ENCODE measurements at places on chromosomes 6 and 20.

DNA sequence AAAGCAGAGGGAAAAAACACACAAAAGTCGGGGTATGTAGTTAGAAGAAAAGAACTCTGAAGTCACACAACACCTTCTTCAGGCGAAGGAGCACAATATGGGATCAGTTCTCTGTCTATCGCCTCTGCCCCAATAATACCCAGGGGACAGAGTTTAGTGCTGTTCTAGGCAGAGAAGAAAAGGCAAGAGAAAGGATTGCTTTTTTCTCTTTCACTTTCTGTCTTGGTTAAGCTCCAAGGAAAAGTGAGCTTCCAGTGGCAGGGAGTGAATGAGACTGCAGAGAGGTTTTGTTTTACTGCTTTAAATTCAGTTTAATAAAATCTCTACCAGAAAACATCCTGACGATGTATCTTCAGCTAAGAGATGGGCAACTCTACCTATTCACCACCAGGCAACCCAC, 86.6 kb upstream of the STXBP5 start:
- DNase-seq: no peak

- no peak for DNase-seq
Measured at GRCh38 chr6:2307799-2308198, 62.4 kb upstream of the GMDS start.

GRCh38 chr6:10690651-10691445, 3.6 kb downstream of the C6orf52 start:
- no peak for DNase-seq

GRCh38 chr6:158272324-158272723, 39.9 kb upstream of the TULP4 start:
- DNase-seq: no peak

- no peak for DNase-seq
Measured at GRCh38 chr6:130190701-130191690, 31.8 kb downstream of the SAMD3 start.

GRCh38 chr6:115064680-115065079, 721.9 kb upstream of the HS3ST5 start:
- DNase-seq: no peak

DNA sequence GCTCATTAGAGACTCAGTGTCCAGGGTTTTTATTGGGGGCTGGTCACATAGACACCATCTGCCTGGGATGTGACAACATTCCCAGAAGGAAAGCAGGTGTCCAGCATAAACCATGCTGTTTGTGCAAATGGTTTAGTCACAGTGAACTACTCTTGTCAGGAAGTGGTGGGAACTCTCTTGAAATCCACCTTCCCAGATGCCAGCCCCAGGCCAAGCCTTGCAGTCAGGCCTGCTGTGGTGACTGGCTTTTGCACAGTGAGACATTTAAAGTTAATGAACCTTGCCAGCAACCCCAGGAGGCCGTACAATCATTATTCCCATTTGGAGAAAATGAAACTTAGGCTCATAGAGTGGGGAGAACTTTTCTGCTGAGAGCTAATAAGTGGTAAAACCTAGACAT, 242.5 kb upstream of the KCNG1 start:
- DNase-seq: no peak

DNA sequence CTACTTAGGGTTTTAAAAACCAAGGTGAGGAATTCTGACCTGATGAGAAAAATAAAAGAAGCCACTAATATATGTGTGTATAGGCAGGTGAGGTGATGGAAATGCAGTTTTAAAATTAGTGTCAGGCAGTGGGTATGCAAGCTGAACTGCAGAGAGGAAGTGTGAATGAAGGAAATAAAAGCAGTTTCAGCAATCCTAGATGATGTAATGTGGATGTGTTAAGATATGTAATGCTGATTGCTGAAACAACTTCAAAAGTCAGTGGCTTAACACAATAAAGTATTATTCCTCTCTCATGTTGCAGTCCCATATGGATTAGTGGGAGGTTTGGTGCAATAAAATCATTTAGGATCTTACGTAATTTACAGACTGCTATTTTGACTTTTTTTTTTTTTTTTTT, 119.9 kb upstream of the ASCC3 start:
- no peak for DNase-seq

GRCh38 chr6:142500250-142500786, 198.5 kb downstream of the ADGRG6 start:
- DNase-seq: no peak

- peak; percentile 96 for DNase-seq
Measured at GRCh38 chr6:37819177-37819801, at the start of gene ZFAND3. Gene ZFAND3 (plus strand): TSS chr6:37819727. CDS start chr6:37819946, 219 bp downstream.

GRCh38 chr20:46715292-46715756, 5.9 kb downstream of the SLC2A10 start:
- DNase-seq: no peak

DNA sequence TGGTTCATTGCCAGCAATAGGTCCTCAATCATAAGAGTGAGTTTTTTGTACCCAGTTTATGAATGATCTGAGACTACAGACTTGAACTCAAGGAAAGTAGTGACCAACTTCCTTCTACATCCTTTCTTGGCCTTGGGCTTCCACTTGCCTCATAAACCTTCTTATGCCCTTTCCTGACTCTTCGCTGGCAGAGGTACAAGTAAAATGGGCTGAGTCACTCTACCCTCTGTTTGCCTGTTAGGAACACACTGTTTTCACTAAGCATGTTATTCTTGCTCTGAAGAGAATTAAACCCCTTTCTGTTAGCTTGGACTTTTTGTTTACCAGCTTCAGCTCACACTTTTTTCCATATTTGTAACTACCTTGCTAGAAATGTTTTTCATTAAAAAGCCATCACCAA, 74.4 kb downstream of the PKHD1 start:
- no peak for DNase-seq

- DNase-seq: no peak
Measured at GRCh38 chr20:54651252-54651651, 175.9 kb downstream of the DOK5 start.

GRCh38 chr6:143021543-143021942, 39.1 kb upstream of the AIG1 start:
- no peak for DNase-seq

DNA sequence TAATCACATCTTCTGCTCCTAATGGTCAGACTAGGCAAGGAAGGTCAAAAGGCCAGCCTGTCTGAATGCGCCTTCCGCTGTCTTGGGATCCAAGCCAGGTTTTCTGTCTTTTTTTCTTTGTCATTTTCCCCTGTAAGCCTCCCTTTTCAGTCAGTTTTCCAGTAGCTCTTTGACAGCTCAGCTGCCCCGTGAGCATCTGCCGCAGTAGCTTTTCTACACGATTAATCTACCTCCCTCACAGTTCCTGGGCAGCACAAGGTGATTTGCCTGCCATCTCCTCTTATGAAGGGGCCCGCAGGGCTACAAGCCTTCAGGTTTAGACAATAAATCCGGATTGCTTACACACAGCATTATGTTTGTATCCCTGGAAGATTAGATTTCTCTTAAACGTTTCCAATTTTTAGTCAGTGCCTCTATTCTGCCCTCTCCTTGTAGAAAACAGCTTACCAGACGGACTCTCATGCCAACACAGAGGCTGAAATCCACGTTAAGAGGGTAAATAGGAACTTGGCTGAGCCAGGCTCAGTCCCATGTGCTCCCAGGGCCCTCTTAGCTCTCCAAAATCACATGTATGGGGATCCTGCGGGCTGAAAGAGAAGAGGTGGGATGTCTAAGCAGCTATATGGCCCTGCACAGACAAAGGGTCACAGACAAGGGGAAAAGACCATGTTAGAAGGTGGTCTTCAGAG, 77.2 kb downstream of the LY86 start:
- DNase-seq: no peak

GRCh38 chr20:60424267-60424902, 466.2 kb downstream of the CDH26 start:
- DNase-seq: no peak

DNA sequence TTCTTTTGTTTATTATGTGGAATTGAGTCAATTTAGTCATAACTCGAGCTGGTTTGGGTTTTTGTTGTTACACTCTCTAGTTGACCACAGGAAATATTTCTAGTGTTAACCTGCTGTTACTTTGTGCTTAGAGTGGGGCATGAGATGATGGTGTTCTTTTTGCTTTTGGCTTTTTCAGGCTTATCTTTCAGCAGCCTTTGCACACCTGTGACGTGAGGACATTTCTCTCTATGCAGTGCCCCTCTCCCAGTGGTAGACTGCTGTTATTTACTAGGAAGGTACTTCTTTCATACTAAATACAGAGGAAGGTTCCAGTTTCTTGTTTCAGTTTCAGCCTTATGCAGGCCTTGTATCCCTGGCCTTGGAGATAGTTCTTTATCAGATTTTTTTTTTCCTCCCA, 766.8 kb upstream of the MAN1A1 start:
- DNase-seq: no peak

Data from hematopoietic multipotent progenitor cell treated with erythropoietin and hydrocortisone succinate and interleukin-3 and kit ligand, for 8 days (in vitro differentiated cells).